CD8-positive, alpha-beta memory T cell (primary cell): ENCODE measurements at places on chromosomes 2 and 18.

DNA sequence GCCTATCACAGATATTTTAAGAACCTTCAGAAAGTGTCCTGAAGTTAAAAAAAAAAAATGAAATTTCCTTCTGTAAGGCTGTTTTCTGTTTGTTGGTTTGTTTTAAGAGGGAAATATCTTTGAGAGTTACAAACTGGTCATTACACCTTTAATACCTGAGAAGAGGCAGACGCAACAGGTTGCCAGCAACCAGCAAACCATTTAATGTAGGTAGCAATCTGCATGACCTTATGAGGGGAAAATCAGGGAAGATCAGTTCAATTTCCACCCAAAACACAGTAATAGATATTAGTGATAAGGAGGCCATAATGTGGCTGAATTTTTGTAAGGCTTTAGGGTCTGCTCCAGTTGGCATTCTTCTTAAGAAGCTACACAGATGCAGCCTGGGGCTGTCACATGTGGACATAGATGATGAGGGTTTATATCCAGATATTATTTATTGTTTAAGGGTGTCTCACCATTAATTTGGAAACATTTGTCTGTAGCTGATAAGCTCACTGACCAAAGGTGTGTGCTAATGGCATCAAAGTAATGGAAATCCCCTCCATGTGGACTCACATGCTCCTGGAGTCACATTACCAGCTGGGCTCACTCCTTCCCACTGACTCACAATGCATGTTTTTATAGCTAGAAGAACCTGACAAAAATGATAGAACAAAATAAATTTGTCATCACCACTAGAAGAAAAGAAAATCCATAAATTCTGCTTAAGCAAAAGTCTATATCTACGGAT lies 83.5 kb upstream of the DTNA start:
- H3K4me1 ChIP-seq, result no peaks in the 10 kb centered on the region
- no peak overlapping the region for H3K27ac ChIP-seq
- H3K36me3 ChIP-seq, result no peaks in the 10 kb centered on the region
- no peak for DNase-seq

DNA sequence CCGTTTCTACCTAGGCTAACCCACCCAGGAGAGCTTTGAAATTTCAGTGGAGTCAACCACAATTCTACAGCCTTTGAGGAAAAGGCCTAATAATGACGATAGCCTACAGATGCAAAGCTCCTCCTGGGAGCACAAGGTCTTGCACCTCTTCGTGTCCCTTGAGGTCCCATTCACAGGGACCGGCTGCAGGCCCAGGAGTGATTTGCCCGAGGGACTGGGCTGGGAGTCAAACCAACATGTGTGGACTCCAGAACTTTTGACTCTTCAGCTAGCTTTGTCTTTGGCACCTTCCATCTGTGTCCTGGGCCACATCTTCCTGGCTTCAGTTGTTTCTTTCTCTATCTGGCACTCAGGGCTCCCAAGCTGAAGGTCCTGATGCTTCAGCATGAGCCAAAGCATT lies 76.5 kb downstream of the SMAD7 start:
- no peaks in the 10 kb centered on the region for H3K36me3 ChIP-seq
- H3K27ac ChIP-seq, result no peak overlapping the region
- DNase-seq, result no peak
- no peaks in the 10 kb centered on the region for H3K27me3 ChIP-seq
- H3K4me3 ChIP-seq, result no peak overlapping the region

DNA sequence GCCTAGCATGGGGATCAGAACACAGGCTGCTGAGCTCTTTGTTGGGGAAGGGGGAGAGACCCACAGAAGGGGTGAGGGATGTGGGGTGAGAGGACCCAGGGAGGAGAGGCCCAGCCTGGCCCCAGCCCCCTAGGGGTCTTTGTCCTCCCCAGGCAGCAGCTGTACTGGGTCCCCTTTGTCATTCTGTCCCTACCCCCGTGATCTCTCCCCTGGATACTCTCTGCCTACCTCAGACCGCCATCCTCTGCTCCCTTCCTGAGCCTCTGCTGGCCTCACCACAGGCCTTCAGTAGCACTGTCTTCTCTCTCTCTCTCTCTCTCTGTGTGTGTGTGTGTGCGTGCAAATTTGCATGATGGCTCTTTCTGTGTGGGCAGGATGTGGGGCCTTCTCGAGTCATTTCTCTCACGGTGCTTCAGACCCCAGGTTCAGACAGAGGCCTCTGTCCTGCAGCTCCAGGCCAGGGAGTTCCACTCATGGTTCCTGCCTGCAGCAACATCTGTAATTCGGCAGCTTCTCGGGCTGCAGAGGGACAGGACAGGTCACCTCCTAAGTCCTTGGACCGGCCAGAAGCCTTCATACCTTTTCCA lies 1.4 kb downstream of the PSD4 start:
- H3K36me3 ChIP-seq, result peaks cover 15% of the 10 kb centered on the region
- H3K4me1 ChIP-seq, result peaks cover 77% of the 10 kb centered on the region
- H3K27me3 ChIP-seq, result no peaks in the 10 kb centered on the region
- DNase-seq, result peak; percentile 82
- H3K4me3 ChIP-seq, result peak overlapping the region; percentile 88
- peak overlapping the region; percentile 77 for H3K27ac ChIP-seq

DNA sequence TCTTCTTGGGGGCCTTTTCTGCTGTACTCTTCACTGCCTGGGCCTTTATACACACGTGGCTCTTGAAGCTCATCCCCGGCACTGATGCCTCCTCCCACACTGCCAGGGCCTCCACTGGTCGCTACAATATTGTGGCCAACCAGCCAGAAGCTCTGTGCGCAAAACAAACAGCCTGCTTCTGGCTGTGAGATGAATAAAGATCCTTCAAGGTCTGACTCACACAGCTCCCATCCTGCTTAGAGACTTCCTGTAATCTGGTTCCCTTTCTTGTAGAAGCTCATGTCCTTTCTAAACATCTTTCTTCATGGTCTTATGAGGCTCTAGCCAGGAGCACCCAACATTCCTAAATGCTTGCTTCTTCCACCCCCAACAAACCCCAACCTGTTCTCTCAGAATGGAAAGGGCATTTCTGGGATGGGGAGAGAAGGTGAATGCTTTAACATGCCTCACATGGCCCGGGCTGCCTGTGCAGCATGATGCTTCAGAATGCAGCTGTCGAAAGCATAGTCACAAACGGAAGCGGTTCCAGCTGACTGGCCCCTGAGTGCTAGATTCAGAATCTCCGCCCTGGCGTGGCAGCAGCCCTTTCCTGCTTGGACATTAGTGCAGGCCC lies 24.6 kb downstream of the NRP2 start:
- no peak overlapping the region for H3K27ac ChIP-seq
- H3K4me1 ChIP-seq, result peaks cover 9% of the 10 kb centered on the region
- no peaks in the 10 kb centered on the region for H3K36me3 ChIP-seq
- H3K4me3 ChIP-seq, result no peak overlapping the region
- H3K27me3 ChIP-seq, result no peaks in the 10 kb centered on the region

GRCh38 chr2:236365258-236366048 lies 101.2 kb upstream of the ASB18 start:
- no peak overlapping the region for H3K27ac ChIP-seq
- H3K4me1 ChIP-seq, result peaks cover 27% of the 10 kb centered on the region
- H3K27me3 ChIP-seq, result peaks cover 4% of the 10 kb centered on the region
- no peak for DNase-seq
- H3K4me3 ChIP-seq, result peak overlapping the region; percentile 27
- H3K36me3 ChIP-seq, result no peaks in the 10 kb centered on the region

DNA sequence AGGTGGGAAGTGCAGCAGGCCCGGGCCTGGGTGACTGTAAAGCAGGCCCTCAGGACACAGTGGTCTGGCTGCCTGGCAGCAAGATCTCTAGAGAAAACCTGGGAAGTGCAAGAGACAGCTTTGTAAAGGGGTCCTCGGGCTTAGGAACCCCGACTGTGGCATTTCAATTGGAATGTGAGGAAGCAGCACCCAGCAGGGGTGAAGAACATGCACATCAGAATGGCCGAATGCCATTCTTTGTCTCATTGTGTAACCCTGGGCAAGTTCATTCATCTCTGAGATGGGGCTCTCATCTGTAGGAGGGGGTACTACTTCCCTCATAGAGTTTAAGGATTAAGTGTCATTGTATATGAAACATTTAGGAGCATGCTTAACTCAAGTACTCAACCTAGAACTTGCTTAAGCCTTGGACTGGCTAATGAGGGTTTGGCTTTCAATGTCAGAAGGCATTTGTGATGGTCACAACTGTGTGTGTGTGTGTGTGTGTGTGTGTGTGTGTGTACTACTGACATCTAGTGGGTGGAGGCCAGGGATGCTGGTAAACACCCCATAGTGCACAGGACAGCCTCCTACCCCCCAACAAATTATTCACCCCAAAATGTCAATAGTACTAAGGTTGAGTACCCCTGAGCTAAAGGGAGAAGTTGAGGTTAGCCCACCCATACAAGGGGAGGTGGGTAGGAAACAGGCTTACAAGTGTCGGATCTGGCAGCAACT lies 29.3 kb downstream of the MEX3C start:
- H3K36me3 ChIP-seq, result no peaks in the 10 kb centered on the region

DNA sequence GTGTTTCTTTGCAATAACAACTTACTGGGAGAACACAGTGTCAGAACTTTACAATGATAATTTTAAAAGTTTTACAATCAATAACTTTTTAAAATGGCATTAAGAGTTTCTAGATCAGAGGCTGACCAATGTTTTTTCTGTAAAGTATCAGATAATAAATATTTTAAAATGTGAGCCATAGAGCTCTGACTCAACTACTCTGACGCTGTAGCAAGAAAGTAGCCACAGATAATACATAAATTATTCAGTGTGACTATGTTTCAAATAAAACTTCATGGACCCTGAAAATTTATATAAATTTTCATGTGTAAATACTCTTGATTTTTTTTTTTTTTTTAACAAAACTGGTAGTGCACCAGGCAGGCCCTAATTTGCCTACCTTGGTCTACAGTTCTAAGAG lies 77.4 kb downstream of the CUL3 start:
- H3K27ac ChIP-seq, result no peak overlapping the region
- no peaks in the 10 kb centered on the region for H3K27me3 ChIP-seq
- H3K4me3 ChIP-seq, result no peak overlapping the region
- no peak for DNase-seq
- peaks cover 21% of the 10 kb centered on the region for H3K36me3 ChIP-seq
- H3K4me1 ChIP-seq, result no peaks in the 10 kb centered on the region

DNA sequence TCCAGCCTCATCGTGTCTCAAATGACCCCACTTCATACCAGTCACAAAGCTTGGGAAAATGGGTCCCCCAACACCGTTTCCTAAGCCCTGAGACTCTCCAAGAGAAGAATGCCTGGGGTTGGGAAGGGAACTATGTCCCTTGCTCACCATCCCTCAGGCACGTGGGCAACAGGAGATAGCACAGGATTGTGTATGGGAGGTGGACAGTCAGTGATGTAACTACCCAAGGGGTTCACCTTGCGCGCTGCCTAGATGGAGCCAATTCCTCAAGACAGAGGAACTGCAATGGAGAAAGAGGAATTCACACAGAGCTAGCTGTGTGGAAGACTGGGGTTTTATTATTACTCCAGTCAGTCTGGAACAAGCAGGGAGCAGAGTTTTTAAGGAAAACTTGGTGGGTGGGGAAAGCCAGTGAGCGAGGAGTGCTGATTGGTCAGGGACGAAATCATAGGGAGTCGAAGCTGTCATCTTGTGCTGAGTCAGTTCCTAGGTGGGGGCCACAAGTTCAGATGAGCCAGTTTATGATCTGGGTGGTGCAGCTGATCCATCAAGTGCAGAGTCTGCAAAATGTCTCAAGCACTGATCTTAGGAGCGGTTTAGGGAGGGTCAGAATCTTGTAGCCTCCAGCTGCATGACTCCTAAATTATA lies 13.8 kb upstream of the CXCR1 start:
- H3K27me3 ChIP-seq, result no peaks in the 10 kb centered on the region
- H3K27ac ChIP-seq, result no peak overlapping the region
- DNase-seq, result no peak

GRCh38 chr2:20111311-20112131 lies 60.1 kb upstream of the LAPTM4A start:
- no peaks in the 10 kb centered on the region for H3K27me3 ChIP-seq
- no peak overlapping the region for H3K27ac ChIP-seq
- DNase-seq, result no peak

- DNase-seq, result no peak
- no peaks in the 10 kb centered on the region for H3K36me3 ChIP-seq
- H3K27me3 ChIP-seq, result no peaks in the 10 kb centered on the region
- no peak overlapping the region for H3K4me3 ChIP-seq
- no peak overlapping the region for H3K27ac ChIP-seq
- no peaks in the 10 kb centered on the region for H3K4me1 ChIP-seq
Measured at GRCh38 chr2:152420363-152420762, 85.4 kb downstream of the FMNL2 start.

GRCh38 chr2:64643838-64644457 lies 9.8 kb downstream of the SERTAD2 start:
- no peaks in the 10 kb centered on the region for H3K27me3 ChIP-seq
- H3K36me3 ChIP-seq, result no peaks in the 10 kb centered on the region
- no peak for DNase-seq
- H3K27ac ChIP-seq, result peak overlapping the region; percentile 81

DNA sequence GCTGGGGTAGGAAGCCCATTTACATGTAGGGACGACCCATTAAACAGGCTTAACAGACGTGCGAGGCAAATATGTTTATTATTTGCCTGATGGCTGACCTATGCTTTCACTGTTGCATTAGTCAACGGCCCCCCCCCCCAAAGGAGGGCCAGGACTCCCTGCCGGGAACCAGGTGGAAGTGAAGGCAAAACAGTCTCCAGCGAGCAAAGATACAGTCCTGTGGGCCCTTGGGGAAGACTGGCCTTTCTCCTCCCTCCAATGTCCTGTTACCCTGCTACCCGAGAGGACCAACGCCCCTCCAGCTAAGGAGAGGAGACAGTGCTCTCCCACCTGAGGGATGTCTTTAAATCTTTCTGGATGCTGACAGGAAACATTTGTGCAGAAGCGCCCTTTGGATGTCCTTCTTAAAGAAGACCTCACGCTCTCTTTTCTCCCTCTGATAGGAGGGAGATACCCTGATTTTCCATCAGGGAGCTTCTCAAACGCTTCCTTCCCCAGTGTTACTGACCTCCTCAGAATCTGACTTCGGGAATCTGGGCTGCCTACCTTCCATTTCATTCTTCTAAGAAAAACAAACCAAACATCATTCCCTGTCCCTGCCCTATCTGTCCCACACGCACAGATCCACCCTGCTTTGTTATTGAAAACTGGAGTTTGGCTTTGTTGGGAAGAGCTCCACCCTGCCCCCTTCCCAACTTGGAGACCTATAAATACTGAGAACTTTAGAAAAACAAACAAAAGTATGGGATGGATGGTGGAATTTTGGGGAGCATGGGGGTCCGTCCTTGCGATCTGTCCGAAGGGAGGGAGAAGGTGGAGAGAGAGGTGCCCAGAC lies 135.9 kb upstream of the SIX3 start:
- H3K27ac ChIP-seq, result no peak overlapping the region
- no peak overlapping the region for H3K4me3 ChIP-seq
- H3K4me1 ChIP-seq, result peaks cover 12% of the 10 kb centered on the region
- no peaks in the 10 kb centered on the region for H3K36me3 ChIP-seq

- no peak overlapping the region for H3K4me3 ChIP-seq
- H3K4me1 ChIP-seq, result no peaks in the 10 kb centered on the region
- no peak for DNase-seq
- no peak overlapping the region for H3K27ac ChIP-seq
Measured at GRCh38 chr2:199261239-199261638, 196.5 kb downstream of the SATB2 start.
